ENCODE measurements at places on chromosomes 11 and 22.
A peak's percentile ranks its signal among the peaks of the same experiment; 100 is the strongest.

DNA sequence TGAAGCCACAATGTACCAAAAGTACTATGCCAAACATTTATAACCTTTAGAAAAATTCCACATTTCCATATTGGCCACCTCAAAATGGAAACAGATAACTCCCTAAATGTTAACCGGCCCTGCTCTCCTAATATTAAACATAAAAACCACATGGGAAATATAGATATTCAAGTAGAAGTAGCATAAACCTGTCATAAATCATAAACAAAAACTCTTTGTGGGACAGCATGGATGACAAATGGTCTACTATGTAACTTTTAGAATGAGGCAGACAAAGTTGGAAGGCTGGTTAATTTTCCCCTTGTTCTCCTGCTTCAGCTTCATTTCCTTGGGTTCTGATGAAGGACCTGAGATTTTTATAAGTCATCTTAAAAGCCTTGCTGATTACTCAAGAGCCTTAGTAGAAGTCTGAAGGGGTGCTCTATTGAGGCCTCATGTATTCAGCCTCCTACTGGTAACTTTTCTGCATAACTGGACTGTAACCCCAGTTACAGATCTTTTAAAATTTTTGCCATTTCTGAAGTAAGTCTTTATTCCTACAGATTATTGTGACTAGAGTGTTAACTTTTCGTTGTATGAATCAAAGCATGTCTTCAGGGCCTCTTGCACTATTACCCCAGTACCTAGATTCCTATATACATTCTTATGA lies 116.4 kb downstream of the STIM1 start:
- no peak for DNase-seq

GRCh38 chr11:32184041-32184722 lies 93.3 kb downstream of the RCN1 start:
- DNase-seq, result no peak

GRCh38 chr22:30668386-30668710 lies 673 bp upstream of the DUSP18 start:
- DNase-seq, result no peak

DNA sequence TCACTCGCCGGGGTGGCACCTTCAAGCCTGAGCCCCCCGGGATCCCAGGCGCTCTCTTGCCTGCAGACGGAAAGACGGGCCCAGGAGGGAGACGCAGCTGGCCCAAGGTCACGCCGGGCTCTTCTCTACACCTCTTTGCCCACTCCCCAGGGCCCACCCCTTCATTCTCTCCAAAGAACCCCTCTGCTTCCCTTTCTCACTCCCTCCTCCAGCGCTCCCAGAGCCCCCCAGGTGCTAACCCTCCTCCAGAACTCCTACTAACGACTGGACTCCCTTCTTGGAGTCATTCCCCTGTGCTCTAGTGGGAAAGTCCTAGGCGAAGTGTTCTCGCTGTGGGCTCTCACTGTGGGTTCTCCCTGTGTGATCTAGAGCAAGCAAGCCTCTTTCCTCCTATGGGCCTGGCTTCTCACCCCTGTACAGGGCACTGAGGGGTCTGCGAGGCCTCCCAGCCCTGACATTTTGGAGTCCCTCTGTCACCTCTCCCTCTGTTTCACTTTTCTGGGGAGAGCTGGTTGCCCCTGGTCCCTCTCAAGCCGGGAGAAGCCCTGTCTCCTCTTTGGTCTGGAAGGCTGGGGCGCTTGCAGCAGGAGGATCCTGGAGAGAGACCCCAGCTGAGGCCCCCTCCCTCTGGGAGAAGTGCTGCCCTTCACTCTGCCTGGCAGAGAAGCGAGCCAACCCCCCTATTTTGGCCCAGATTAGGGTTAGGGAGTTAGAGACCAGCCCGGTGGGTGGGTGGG lies 858 bp downstream of the OAF start:
- no peak for DNase-seq

DNA sequence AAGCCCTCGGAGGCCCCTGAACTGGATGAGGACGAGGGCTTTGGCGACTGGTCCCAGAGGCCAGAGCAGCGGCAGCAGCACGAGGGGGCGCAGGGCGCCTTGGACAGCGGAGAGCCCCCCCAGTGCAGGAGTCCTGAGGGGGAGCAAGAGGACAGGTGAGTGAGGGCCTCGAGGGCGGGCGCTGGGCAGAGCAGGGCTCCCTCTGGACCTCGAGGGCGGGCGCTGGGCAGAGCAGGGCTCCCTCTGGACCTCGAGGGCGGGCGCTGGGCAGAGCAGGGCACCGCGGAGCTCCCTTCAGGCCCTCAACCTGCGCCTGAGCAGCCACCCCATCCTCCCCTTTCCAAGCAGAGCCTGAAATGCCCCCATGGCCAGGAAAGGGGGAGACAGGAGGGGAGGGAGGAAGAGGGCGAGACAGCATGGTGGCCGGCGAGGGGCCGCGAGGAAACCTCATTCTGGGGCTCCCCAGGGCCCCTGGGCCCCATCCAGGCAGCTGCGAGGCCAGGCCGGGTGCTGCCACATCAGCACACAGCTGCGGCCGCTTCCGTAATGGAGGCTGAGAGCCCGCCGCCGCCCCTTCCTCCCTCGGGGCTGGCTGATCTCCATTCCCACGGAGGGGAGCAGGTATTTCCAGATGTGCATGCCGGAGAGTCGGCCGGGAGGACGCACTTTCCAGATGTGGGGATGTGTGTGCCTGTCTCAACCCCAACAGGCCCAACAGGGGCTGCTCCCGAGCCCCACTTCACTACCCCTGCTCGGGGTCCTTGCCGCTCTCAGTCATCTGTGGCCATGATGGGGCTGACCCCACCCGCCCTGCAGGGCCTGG lies 10.0 kb downstream of the PRR33 start:
- no peak for DNase-seq

- DNase-seq, result no peak
Measured at GRCh38 chr11:133981156-133981555, 24.4 kb upstream of the IGSF9B start.

- no peak for DNase-seq
Measured at GRCh38 chr11:130040281-130040940, 29.3 kb upstream of the APLP2 start.

- no peak for DNase-seq
Measured at GRCh38 chr11:80827781-80828180, 1387.0 kb upstream of the TENM4 start.

DNA sequence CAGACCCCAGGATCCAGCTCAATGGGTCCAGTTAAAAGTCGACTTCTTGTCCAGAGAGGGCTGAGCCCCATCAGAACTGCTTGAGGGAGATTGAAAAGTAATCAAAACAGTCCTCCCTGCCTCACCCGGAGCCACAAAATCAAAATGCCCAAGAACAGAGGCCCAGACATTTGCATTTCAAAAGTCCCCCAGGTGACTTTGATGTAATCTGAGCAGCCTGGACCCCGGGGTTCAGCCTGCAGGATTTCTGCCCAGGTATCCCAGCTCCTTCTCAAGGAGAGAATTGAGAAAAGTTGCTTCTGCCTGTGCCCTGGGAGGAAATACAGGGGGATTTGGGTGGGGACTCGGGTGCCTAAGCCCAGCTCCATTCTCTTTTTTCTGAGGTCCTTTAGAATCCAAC lies 1385.0 kb downstream of the TBC1D22A start:
- DNase-seq, result no peak

DNA sequence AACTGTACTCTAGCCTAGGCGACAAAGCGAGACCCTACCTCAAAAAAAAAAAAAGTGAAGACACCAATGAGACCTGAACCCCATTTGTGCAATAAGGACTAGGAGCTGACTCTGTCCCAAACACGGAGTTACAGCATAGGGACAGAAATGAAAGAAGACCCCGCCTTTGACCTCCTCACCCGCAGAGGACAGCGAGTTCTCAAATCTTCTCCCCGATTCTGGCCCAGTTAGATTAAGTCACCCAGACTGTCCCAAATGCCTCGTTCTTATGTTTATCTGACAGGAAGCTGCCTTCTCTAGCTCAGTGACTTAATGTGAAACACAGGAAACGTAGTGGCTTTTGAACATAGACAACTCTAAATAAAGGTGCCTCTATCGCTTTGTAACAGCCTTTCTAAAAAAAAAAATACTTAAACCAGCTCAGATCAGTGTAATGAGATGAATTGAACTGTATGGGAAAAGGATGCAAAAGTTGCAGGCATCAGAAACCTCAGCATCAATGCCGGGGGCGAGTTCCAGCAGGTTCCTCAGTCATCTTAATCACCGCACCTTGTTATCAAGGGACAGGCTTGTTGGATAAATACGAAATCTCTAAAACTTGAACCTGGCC lies 10.6 kb downstream of the MYH9 start:
- no peak for DNase-seq

- peak; percentile 96 for DNase-seq
Measured at GRCh38 chr11:121557348-121557747, 104.6 kb upstream of the SORL1-AS1 start.

DNA sequence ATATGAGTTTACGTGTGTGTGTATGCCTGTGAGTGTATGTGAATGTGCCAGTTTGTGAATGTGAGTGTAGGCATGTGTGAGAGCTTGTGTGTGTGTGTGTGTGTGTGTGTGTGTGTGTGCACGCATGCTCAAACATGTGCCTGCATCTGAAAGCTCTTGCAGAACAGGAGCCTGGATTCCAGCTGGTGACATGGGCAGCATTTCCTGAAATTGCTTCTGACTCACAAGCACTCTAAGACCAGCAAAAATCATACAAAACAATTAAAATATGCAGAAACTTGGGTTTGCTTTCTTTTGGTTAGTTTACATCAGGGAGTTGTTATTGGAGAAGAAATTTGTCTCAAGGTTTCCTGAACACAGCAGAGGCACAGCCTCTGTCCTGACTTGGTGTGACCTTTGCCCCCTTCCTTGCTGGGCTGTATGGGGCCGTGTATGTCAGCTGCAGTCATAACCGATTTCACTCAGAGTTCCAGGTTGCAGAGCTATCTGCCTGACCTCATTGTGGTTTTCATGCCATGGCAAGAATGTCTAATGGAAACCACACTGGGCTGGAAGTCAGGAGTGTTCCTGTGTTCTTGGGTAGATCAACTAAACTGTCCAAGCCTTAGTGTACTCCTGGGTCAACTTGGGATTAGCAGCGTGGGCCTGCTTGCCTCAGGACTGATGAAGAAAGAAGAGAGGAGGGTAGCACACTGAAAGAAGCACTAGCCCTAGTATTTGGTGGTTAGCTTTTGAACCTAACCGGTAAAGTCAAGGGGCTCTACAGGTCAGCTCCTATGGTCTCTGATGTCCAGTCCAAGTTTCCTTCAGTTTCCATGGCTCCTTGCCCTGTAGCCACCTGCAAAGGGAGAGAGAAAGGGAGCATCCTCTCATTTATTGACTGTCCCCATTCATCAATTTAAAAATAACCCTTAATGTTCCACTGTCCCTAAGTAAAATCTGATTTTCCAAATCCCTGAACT lies 143.7 kb downstream of the SNX19 start:
- DNase-seq, result no peak

- no peak for DNase-seq
Measured at GRCh38 chr11:97557399-97557798, 1167.6 kb downstream of the JRKL start.

DNA sequence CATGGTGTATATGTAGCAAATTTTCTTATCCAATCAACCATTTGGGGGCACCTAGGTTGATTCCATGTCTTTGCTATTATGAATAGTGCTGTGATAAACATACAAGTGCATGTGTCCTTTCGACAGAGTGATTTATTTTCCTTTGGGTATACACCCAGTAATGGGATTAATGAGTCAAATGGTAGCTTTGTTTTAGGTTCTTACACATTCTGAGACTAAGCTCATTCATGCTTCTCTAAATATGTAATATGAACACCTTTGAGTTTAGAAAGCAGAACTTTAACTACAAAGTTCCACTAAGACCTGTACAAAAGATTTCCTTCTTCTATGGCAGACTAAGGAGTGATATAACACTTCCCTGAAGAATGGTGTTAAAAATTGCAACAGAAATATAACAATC lies 627.0 kb downstream of the KCNA4 start:
- DNase-seq, result no peak

DNA sequence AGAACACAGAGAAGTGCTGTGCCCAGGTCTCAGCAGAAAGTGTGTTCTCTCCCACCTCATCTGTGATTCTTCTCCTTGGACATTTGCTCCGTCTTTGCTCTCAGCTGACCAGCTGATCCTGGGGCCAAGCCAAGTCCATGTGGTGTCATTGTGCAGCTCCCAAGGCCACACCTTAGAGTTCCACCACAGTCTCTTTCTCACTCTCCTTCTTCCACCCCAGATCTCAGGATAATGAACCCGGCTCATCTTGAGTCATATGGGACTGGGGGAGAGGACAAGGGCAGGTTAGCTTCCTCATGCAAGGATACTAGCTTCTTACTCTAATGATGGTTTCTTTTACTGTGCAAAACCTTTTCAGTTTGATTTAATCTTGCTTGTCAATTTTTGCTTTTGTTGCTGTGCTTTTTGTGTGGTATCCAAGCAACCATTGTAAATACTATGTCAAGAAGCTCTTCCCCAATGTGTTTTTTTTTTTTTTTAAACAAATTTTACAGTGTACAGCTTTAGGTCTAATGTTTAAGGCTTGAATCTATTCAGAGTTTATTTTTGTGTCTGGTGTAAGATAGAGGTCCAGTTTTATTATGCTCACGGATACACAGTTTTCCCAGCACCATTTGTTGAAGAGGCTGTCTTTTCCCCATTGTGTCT lies 75.0 kb upstream of the OR4B1 start:
- no peak for DNase-seq

GRCh38 chr11:110349138-110349996 lies 53.0 kb upstream of the RDX start:
- DNase-seq, result peak; percentile 94

DNA sequence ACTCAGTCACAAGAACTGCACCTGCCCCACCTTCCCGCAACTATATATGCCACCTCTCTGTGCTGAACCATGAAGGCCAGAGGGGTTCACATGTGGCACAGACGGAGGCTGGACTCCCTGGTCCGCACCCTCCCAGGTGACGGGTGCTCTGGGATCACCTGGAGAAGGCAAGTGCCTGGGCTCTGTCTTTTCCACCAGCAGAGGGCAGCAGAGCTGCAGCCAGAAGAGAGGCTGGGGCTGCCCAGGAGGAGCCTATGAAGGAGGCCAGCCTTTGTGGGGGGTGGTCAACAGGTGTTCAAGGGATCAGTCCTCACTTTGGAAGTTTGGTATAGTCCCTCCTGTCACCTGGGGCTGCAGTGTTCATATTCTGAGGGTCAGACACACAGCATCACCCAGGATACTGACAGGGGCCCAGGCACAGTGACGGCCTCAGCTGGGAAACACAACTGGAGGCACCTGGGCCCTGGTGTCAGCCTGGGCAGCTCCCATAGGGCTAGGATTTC lies 39.2 kb upstream of the IGLL5 start:
- DNase-seq, result no peak

All from GM12878 (cell line).